Ecto neural progenitor cell (in vitro differentiated cells): ENCODE measurements at places on chromosomes 1 and 21.

- no peak for DNase-seq
Measured at GRCh38 chr1:50447961-50448360, 24.7 kb upstream of the DMRTA2 start.

- DNase-seq = no peak
Measured at GRCh38 chr1:233671286-233671685, 57.4 kb downstream of the KCNK1 start.

- DNase-seq = no peak
Measured at GRCh38 chr1:104787866-104788510, 1038.3 kb downstream of the AMY1C start.

DNA sequence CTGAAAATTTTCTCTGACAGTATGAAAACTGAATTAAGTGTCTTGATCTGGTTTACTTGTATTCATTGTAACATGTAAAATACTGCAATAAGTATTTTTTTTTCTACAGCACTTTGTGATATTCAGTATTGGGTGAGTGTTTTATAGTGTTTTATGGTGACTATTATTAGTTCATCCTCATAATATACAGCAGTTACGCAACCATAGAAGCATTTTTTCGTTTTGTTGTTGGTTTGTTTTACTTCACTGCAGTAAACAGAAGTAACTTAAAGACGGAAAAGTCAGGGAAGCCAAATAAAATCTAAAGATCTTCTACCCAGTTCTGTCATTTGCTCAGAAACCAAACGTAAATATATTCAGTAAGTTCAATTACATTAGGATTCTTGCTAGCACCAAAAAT is 250.0 kb downstream of the TPR start:
- no peak for DNase-seq

- DNase-seq = peak; percentile 48
Measured at GRCh38 chr1:38009088-38009840, 3.3 kb upstream of the UTP11 start.
